ENCODE measurements at places on chromosomes 6 and 20.

DNA sequence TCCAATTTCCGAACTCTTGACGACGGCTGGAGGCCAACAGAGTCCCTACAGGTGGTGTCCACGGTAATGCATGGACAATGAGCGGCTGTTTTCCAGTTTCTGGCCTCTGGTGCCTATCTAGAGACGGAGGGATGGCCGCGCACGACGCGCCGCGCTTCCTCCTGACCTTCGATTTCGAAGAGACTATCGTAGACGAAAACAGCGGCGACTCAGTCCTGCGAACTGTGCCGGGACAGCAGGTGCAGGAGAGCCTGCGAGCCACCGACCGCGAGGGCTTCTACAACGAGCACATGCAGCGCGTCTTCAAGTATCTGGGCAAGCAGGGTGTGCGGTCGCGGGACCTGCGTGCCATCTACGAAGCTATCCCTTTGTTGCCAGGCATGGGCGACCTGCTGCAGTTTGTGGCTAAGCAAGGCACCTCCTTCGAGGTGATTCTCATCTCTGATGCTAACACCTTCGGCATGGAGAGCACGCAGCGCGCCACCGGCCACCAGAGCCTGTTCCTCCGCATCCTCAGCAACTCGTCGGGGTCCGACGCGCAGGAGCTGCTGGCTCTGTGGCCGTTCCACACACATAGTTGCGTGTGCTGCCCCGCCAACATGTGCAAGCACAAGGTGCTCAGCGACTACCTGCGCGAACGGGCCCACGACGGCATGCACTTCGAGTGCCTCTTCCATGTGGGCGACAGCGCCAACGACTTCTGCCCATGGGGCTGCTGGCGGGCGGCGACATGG lies 169.4 kb downstream of the CDK19 start:
- no peak overlapping the region for H3K4me3 ChIP-seq
- H3K36me3 ChIP-seq, result peaks cover 18% of the 10 kb centered on the region
- H3K27me3 ChIP-seq, result peaks cover 5% of the 10 kb centered on the region
- DNase-seq, result no peak

- peaks cover 5% of the 10 kb centered on the region for H3K27me3 ChIP-seq
- H3K4me3 ChIP-seq, result no peak overlapping the region
- H3K27ac ChIP-seq, result no peak overlapping the region
These were observed 31.3 kb downstream of the MOCS1 start for GRCh38 chr6:39902786-39903465.

GRCh38 chr6:131382631-131383030 lies 190.4 kb upstream of the ARG1 start:
- H3K4me3 ChIP-seq, result no peak overlapping the region
- H3K36me3 ChIP-seq, result no peaks in the 10 kb centered on the region
- DNase-seq, result no peak
- no peak overlapping the region for H3K27ac ChIP-seq
- no peaks in the 10 kb centered on the region for H3K4me1 ChIP-seq
- H3K27me3 ChIP-seq, result peaks cover 7% of the 10 kb centered on the region

DNA sequence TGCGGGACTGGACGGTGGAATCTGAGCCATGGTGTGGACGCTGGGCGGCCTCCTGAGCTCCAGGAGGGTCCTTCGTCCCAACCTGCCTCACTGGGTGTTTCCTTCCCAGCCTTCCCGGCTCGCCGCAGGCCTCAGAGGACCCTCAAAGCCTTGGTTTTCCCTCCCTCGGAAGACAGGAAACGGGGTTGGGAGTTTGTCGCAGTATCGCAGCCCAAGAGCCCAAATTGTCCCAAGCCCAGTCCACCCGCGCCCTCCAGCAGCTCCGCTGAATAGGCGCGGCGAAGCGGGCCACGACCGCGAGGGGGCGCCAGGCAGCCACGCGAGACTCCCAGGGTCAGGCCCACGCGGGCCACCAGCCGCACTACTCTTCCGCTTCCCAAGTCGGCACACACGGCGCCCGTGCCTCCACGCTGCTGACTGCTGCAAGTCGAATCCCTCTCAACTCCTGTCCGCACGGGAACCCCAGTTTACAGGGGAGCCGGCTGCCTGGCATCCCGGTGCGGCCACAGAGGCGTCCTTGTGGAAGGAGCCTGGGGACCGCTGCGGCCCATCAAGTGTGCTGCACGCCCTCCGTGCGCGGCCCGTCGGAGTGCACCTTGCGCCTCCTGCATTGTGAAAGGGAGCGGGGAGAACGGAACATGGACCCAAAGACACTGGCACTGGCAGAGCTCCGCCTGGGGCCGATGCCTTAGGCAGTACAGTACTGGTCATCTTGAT lies 40.4 kb upstream of the HMGA1 start:
- no peaks in the 10 kb centered on the region for H3K36me3 ChIP-seq
- peaks cover 4% of the 10 kb centered on the region for H3K4me1 ChIP-seq
- peak; percentile 86 for DNase-seq
- no peak overlapping the region for H3K27ac ChIP-seq
- H3K4me3 ChIP-seq, result peak overlapping the region; percentile 87
- no peaks in the 10 kb centered on the region for H3K27me3 ChIP-seq

- H3K27me3 ChIP-seq, result no peaks in the 10 kb centered on the region
- no peak overlapping the region for H3K27ac ChIP-seq
- no peak for DNase-seq
- no peaks in the 10 kb centered on the region for H3K36me3 ChIP-seq
- H3K4me3 ChIP-seq, result no peak overlapping the region
These were observed 535.9 kb downstream of the FRK start for GRCh38 chr6:115524821-115525220.

DNA sequence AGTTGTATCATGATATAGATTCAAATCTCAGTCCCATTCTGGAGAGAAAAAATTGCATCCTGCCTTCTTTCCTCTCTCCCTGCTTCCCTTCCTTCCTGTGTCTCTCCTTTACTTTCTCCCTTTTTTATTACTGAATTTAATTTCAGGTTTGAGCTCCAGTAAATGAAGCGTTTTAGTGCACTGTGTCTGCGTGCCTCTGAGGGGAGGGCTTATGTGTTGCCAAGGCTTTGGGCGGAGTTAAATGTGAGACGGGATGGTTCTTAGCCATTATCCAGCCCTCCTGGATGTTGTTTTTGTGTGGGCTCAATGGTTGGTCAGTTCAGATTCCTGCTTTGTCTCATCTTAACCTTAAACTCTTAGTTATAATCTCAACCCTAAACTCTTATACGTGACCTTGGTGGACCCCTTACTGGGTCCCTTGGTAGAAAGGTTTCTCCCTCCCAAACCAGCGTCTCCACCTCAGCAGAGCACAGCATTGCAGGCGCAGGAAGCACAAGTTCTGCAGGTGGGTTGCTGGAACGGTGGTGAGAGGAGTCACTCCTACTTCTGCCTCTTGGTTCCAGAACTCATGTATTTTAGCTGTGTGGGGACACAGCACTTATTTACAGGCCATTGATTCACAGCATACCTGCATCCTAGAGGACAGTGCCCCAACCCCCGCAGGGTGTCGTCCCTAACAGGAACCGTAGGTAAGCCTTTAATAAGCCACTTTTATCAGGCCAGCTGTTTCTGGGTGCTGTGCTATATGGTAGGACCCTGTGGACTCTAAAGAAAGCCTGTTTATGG lies 68.5 kb downstream of the DNAH8 start:
- H3K4me3 ChIP-seq, result no peak overlapping the region
- no peaks in the 10 kb centered on the region for H3K36me3 ChIP-seq
- H3K4me1 ChIP-seq, result no peaks in the 10 kb centered on the region
- no peak for DNase-seq
- peaks cover 5% of the 10 kb centered on the region for H3K27me3 ChIP-seq

Data from immature natural killer cell (primary cell).